ENCODE measurements at places on chromosomes 2 and 18.

- no peak for DNase-seq
These were observed 24.0 kb downstream of the NETO1 start for GRCh38 chr18:72843743-72844142.

DNA sequence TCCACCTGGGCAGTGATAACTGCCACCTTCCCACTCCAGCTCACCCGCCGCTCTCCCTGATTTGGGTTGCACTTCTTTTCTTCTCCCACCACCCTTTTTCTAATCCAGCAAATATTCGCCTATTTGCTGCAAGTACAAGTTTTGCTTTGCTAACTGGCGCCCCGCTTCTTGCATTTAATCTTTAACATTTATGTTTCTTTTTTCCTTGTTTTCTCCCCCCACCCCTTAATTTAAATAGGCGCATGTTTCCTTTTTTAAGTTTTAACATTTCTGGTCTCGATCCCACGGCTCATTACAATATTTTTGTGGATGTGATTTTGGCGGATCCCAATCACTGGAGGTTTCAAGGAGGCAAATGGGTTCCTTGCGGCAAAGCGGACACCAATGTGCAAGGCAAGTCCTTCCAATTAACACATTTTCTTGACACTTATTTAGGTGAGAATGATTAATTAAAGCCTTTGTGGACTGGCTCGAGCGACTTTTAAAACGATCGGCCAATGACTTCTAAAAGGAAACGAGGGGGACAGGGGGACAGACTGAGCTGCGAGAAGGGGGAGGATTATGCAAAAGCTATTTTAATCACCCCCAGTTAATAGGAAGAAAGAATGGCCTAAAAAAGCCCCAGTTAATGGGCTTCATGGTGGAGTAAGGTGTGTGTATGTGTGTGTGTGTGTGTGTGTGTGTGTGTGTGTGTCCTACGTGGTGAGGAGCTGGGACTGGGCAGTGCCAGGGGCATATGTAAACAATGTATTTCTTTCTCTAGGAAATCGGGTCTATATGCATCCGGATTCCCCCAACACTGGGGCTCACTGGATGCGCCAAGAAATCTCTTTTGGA is 1.6 kb downstream of the TBR1 start:
- DNase-seq: no peak

DNA sequence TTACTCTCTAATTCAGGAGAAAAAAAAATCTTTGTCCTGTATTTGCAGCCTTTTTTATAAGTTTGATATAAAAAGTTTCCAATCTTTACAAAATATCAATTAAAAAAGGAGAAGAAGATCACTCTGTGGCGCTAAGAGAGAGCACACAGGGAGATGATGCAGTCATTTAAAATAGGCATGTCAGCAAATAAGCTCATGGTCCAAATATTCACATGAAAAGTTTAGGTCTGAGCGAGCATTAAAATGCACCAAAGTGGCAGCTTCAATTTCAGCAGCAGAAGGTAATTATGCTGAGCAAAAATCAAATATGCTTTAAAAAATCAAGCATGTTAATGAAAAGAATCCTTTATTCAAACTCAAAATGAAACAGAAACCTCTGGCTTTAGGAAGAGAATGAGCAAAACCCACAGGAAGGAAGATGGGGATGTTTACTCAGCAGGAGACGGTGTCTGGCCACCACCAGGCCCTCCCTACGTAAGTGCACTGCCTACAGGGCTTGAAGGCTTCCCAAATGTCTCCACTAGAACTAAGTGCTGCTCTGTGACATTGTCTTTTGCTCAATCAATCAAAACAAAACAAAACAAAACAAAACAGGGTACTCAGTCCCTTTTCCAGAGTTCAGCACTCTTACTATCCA is 120.4 kb downstream of the L3MBTL4 start:
- no peak for DNase-seq

DNA sequence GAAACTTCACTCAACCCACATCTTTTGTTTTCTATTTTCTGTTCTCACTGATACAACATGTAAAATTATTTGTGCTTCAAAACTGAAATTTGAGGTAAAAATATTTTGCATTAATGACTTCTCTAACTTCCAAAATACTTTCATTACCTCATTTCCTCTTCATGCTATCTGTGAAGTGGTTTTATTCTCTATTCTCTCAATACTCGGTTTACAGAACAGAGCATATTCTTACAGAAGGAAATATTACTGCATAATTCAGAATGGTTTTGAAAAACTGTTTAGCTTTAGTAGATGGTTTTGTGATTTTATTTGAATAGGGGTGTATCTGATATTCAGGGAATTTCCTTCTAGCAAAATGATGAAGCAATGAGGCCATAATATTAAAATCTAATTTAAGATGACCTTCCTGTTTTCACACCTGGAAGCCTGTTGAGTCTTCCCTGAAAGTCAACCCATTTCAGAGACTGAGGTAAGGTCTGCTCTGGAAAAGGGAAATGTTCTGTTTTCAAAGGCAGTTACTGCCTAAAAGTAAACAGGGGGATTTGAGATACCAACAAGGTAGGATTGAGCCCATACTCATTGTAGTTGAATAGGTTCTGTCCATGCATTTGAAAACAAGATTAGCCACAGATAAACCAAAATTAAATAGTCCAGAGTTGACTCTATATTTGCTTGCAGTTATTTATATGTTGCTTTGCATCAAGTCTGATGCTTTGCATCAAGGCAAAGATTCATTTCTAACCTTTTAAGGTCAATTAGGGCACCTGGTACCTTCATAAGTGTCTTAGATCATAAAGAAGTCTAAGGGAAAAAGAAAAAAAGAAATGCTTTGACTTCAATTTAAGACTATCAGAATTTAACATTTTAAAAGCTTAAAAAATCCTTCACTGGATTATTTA is 50.8 kb upstream of the PEX13 start:
- no peak for DNase-seq

DNA sequence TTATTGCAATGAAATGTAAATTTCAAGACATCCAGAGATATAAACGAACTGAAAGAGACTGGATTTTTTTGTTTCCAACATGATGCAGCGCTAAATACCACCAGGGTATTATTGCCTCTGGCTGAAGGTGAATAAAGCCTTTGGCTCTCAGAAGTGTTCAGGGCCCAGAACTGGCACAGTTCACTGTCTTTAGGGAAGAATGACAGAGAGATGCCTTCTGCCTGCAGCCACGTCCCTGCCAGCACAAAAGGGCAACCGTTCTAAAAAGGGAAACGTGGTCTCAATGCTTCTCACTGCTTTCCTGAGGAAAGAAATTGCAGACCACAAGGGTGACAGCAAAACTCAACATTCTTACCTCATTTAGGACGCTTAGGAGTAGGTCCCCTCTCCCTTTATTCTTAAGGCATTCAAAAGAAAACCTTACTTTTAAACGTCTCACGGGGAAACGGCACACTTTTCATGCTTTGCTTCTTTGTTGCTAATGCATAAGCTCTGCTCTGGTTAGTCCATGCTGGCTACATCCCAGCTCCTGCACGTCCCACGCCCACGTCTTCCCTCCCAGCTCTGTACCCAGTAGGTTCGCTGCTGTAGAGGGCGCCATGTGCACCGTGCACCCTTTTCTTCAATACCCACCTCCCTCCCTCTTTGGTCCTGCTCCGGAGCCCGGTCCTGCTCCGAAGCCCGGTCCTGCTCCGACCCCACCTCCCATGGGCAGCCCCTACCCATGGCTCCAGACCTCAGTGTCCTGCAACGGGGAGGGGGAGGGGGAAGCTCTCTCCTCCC is 171.0 kb downstream of the HRH4 start:
- DNase-seq: no peak

DNA sequence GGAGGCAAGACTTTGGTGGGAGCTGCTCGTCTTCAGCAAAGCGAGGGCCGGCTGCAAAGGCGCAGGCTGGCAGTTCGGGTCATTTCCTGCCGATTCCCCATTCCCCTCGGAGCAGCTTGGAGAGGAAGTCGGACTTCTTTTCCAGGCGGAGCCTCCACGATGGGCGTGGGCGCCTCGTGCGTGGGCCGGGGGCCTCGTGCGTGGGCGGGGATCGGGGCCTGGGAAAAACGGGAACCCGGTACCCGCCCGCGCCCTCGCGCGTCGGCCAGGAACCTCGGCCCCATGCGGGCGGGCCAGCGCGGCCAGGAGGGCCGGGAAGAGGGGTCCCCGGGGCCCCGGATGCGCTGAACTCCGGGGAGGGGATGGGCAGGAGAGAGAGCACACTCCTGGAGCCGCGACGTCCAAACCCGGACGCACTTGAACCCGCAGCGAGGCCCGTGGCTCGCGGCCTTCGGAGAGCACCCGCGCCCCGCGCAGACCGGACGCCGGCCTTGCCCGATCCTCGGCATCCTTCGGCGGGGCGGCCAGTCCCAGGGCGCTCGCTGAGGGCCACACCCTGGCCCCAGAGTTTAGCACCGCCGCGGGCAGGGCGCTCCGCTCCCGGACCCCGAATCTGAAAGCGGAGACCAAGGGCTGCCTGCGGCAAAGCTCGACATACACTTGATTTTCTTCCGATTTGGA is 368.4 kb downstream of the MTX2 start:
- DNase-seq: no peak

GRCh38 chr2:119755906-119756305 is 3.8 kb upstream of the PTPN4 start:
- no peak for DNase-seq
